ENCODE measurements at places on chromosomes 16 and 17.

DNA sequence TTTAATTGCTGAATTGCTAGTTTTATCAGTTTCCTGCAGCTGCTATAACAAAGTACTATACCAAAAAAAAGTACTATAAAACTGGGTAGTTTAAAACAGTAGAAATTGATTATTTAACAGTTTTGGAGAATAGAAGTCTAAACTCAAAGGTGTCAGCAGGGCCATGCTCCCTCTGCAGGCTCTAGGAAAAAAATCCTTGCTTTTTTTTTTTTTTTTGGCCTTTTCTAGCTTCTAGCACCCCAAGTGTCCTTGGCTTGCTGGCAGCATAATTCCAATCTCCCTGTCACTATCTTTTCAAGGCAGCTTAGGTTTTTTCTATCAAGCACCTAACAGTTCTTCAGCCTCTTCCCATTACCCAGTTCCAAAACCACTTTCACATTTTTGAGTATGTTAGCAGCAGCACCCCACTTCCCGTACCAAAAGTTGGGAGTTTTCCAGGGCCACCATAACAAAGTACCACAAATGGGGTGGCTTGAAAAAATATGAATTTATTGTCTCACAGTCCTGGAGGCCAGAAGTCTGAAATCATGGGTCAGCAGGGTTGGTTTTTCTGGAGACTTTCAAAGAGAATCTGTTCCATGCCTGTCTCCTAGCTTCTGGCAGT, 37.4 kb downstream of the BPTF start:
- DNase-seq = no peak

DNA sequence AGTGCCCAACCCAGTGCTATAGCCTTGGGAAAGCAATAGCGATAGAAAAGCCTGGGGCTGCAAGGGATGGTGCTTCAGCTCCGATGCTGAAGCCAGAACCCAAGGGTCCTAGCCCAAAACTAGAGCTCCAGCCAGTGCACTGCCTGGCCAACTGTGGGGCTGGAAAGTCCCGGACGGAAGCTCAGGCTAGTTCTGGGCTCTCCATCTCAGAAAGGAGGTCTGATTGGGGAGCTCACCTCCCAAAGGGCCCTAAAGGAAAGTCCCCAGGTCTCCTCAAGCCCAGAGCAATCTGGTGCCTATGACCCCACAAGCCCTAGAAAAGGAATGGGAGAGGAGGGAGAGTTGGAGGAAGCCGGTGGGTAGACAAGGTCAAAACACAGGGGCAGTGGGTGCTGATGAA, 2.0 kb upstream of the ABCC3 start:
- no peak for DNase-seq

- DNase-seq = no peak
These were observed 16.9 kb downstream of the CMC2 start for GRCh38 chr16:80989801-80990200.

- DNase-seq = no peak
These were observed 81.2 kb downstream of the USP22 start for GRCh38 chr17:20961586-20961985.

DNA sequence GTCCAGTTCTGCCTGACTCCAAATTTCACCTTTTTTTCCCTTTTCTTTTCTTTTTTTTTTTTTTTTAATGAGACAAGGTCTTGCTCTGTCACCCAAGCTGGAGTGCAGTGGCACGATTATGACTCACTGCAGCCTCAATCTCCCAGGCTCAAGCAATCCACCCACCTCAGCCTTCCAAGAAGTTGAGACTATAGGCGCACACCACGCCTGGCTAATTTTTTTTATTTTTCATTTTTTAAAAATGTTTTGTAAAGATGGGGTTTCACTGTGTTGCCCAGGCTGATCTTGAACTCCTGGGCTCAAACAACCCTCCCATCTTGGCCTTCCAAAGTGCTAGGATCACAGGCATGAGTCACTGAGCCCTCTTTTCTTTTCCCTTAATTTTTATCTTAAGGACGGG, 33.4 kb upstream of the RBBP6 start:
- no peak for DNase-seq

DNA sequence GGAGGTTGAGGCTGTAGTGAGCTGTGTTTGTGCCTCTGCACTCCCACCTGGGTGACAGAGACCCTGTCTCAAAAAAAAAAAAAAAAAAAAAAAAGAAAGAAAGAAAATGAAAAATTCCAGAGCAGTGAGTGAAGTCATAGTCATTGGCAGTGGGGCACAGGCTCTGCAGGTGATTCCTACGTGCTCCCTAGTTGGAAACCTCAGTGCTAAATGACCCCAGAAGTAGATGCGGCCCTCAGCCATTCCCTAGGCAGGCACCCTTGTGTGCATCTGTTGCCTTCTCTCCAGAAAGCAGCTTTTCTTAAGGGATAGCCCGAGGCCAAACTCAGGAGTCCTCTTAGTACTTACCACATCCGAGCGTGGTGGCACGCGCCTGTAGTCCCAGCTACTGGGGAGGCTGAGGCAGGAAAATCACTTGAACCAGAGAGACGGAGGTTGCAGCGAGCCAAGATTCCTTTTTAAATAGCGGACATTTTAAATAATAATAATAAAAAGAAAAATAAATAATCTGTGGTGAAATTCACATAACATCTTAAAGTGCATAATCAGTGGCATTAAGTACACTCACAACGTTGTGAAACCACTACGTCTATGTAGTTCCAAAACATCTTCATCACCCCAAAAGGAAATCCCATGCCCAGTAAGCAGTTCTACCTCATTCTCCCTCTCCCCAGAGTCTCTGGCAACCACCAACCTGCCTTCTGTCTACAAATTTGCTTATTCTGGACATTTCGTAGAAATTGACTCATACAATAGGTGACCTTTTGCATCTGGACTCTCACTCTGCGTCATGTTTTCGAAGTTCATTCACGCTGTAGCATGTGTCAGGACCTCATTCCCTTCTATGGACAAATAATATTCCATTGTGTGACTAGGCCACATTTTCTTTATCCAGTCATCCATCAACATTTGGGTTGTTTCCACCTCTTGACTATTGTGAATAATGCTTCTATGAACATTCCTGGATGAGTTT, 12.5 kb upstream of the SPHK1 start:
- no peak for DNase-seq

DNA sequence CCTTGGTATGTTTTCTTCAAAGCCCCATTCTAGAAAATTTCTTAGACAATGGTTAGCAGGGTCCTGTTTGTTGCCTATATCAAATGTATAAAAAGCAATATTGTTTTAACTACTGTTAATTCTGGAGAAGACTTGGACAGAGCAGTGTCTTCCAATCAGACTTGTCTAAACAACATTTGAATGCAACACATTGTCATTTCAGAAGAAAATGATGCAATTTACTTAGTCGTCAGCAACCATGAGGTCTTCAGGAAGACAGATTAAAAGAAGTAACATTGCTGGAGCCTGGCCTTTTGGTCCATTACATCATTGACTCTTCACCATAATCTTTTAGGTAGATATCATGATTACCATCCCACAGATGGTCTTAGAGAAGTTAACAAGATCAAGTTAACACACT, 94.5 kb downstream of the ANKFN1 start:
- no peak for DNase-seq

GRCh38 chr17:32443827-32444300, 446 bp upstream of the PSMD11 start:
- DNase-seq = no peak

DNA sequence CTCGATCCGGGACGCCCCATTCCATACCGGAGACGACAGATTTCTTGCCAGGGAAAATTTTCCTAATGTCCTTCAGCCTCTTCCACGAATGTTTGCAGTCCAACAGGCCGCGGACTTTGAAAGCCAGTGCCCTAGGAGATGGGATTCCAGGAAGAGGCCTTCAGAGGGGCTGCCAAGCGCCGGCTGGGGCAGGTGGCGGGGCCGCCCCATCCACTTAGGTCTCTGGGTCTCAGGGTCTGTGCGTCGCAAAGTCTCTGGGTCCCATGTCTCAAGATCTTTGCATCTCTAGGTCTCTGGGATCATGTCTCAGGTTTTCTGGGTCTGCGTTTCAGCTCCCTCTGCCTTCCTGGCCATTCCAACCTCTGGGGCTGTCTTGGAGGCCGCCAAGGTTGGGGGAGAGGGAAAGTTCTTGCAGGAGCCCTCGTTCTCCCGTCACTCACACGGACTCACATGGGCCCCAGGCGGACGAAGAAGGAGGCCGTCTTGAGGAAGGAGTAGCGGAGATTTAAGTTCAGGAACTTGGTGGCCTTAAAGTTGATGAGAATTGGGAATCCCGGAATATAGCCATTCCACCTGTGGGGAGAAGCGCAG, 7.2 kb downstream of the ALOX12B start:
- no peak for DNase-seq

DNA sequence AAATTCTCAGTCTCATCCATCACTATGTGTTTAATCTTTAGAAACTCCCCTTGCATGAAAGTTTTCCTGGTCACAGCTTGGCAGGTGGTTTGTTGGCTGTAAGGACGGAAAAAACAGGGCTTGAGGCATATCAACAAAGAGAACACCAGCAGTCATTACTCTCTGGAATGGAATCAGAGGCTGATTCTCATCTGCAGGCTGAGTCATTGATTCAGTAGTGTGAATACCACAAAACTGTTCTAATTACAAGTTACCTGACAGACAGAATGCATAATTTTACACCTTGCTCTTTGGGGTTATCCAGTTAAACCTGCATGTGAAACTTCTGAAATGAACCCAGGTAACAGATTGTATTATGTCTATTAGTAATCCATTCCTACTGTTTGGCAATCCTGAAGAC, 11.5 kb upstream of the SLFN12L start:
- no peak for DNase-seq

DNA sequence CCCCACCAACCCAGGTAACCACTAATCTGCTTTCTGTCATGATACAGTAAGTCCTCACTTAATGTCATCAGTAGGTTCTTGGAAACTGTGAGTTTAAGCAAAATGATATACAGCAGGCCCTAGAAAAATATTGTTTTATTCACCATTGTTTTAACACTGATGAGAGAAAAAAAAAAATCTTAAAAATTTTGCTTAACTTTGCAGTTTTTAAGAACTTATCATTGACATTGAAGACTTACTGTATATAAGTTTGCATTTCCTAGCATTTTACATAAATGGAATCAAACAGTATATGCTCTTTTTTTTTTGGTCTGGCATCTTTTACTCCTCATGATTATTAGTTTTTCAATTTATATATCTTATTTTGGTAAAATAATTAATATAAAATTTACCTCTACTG, 19.5 kb upstream of the CLTC start:
- DNase-seq = no peak

DNA sequence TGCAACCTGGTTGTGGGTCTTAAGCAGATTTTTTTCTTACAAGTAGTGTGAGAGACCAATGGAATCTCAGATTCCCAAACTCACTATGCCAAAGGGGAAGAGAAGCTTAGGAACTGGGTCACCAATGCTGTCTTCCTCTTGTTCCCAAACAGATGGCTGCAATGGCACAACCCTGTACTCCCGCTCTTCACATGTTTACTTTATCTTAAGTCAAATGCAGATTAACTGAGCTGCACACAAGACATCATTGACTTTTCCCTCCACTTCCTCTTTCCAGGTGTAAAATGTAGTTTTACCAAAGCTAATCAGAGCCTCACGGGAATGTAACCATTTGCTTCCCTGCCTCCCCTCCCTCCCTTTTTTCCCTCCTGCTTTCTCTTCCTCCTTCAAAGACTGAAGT, 14.4 kb upstream of the CD300E start:
- no peak for DNase-seq

GRCh38 chr16:88635671-88636319, 2.6 kb upstream of the IL17C start:
- DNase-seq = no peak

DNA sequence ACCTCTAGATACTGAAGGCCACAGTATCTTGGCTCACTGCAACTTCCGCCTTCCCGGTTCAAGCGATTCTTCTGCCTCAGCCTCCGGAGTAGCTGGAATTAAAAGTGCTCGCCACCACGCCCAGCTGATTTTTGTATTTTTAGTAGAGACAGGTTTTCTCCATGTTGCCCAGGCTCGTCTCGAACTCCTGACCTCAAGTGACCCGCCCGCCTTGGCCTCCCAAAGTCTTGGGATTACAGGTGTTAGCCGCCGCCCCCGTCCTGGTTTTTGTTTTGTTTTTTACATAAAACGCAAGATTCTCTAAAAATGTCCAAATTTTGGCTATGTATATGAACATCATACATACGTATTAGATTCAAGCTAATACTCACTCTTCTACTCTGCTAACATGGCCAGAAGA, 2.0 kb upstream of the GGNBP2 start:
- DNase-seq = no peak

GRCh38 chr17:19867079-19867328, 732 bp downstream of the ULK2 start:
- DNase-seq = no peak

- DNase-seq = no peak
These were observed 183.2 kb downstream of the C16orf78 start for GRCh38 chr16:49556606-49557446.

GRCh38 chr17:73777131-73777449, 132.8 kb upstream of the SDK2 start:
- DNase-seq = no peak

DNA sequence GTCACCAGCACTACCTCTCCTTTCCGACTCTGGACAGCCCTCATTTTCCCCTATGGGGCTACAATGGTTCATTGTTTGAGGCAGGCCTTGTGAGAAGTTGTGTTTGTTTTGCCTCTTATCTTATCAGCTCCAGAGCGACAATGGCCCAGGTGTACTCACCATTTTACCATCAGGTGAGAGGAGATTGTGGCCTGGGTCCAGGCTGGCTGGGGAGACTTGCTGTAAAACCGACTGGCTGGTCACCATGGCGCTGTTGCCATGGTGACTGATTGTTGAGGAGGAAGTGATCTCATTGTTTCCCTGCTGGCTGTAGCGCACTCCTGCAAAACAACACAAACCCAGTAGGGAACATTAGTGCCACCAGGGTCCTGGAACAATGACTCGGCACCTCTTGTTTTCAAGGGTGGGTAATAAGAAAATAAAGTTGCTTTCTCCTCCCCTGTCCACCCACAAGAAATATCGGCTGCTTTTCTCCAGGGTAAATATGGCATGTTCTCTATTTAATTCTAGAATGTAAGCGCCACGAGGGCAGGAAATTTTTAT, 34.4 kb downstream of the HNF1B start:
- DNase-seq = no peak

- DNase-seq = no peak
These were observed 62.3 kb downstream of the ZDHHC7 start for GRCh38 chr16:84948851-84949610.

DNA sequence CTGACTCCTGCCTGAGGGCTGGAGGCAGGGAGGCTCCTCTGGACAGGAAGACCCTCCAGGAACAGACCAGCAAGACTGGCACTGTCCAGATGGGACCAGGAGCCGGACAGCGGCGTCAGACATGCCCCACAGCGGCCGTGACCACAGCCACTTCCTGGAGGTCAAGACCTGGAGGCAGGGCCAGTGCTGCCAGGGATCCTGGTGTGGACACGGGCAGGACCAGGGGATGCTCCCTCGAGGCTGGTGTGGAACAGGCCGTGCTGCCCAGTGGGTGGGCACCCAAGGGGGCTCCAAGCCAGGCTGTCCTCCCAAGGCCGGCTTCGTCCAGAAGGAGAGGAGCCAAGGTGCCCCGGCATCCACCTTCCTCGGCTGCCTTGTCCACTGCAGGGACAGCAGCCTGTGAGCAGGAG, 4.5 kb upstream of the CCDC57 start:
- no peak for DNase-seq

GRCh38 chr16:28869201-28869600, 5.6 kb downstream of the SH2B1 start:
- no peak for DNase-seq

Measured in thoracic aorta (tissue), 2 donors.